NCI-H1930 (cell line): ENCODE measurements at places on chromosomes 6 and 20.

DNA sequence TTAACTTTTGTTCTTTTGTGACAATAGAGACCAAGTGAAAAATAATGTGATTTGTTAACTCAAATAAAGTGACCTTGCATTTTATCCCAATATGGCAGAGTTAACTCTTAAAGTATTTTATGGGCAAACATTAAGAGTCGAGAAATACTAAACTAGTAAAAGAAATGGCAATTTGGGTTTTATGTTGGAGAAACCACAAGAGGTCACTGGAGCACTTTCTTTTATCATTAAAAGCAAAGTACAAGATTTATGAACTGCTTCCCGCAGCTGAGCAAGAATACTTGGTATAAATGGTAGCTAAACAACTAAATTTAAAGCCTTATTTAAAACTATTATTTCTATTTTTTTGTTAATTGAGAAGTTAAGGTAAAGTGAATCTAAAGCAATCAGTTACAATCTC lies 33.5 kb upstream of the MCM9 start:
- no peak for DNase-seq

DNA sequence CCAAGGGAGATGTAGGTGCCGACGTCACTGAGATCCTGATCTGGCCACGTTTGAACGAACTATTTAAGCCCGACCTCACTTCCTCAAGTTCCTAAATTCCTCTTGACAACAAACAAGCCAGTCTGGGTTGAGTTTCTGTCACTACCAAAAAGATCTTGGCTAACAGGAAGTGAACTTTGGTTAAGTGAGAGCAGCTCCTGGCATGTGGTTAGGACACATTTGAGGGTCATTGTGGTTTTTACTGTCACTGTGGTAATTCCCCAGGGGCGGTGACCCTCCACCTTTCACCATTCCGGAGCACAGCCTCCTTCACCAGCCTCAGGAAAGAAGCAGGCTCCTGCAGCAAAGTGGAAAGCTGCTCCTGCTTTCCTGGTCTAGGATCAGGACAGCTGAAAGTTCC lies 43.1 kb upstream of the ZNF831 start:
- no peak for DNase-seq

- no peak for DNase-seq
Observed at GRCh38 chr6:90222724-90223198, 73.9 kb downstream of the BACH2 start.

DNA sequence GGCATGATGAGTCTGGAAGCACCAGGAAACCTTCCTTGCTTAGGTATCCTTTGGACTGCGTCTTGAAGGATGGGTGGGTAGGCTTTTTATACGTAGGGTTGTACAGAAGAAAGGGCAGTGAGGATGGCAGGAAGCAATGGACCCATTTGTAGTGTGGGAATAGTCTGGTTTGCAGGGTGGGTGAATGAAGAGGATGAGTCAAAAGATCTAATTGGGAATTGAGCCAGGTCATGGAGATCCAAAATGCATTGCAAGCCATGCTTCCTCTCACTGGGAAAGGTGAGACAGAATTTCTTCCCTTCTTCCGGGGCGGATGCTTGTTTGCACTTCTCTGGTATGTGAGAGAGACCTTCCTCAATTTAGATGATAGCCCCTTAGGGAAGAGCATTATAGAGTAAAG lies 10.1 kb upstream of the BTBD3 start:
- no peak for DNase-seq

GRCh38 chr20:24479595-24479994 lies 10.2 kb downstream of the SYNDIG1 start:
- DNase-seq, result no peak

DNA sequence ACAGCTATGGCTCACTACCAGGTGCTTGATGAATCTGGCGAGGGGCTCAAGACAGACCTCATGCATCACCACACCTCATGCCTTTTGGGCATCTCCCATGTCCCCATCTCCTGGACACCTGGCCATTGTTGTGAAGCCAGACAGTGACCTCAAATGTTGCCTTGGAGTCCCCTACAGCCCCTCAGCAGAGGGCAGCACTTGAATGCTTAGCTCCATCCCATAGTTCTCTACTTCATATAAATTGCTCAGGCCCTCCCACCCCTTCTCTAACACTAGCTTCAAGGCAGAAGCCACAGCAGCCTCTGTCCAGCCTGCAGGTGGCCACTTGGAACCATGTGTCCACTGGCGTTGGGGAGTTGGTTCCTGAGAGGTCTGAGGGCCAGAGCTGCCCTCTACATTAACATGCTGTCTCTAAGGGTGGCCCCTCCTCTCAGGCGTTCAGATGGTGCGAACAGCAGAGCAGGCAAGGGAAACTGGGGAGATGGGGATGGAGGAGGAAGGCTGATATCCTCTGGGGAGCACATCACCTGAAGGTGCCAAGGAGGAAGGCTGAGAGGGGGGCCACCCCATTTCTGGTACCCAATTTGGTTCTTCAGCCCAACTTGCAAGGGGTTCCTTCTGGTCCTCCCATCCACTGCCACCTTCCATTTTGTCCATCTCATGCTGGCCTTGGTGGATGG lies 31.3 kb downstream of the MOCS1 start:
- no peak for DNase-seq

GRCh38 chr20:21262812-21263211 lies 40.3 kb upstream of the XRN2 start:
- DNase-seq, result no peak

GRCh38 chr6:106966671-106967640 lies 7.6 kb downstream of the CD24 start:
- no peak for DNase-seq

- no peak for DNase-seq
Observed at GRCh38 chr6:10771371-10771894, 23.8 kb downstream of the TMEM14B start.

GRCh38 chr6:126716826-126717509 lies 377.1 kb downstream of the CENPW start:
- no peak for DNase-seq

DNA sequence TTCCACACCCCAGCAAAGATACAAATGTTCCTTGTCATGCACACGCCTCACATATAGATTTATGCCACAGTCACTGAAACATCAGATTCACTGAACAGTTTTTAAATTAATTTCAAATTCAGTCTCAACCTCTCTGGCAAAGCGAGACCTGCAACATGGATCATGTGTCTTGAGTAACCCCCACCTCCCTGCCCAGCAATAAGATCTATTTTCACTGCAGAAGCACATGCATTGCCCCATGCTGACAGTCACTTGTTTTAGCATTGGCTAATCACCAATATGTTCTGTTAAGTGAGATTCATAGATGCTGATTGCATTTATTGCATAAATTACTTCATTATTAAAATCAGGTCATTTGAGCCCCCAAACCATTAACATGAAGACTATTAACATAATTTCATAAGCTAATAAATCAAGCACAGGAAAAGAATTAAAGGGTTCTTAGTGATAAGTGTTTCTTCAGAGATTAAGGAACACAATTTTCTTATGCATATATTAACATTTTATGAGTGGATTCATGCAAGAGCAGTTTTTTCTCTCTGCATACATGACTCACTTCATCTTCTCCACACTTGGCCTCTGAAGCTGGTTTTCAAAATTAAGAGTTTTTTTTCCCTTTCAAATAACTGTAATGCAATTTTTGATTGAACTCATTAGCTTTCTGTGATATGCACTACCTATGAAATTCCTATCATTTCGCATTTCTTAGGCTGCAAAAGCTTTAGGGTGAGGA lies 173.2 kb upstream of the SOX4 start:
- no peak for DNase-seq

DNA sequence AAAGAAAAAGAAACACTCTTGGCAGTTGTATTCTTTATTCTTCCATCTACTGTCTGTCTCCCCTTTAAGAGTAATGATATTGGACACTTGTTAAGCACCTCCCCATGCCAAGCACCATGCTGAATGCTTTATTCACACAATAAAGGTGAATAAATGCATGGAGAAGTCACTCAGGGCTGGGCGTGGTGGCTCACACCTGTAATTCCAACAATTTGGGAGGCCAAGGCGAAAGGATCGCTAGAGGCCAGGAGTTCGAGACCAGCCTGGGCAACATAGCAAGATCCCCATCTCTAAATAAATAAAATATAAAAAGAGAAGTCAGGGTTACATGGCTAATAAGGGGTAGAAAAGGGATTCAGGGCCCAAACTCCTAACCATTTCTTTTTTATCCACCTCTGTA lies 32.1 kb downstream of the CEP250 start:
- DNase-seq, result no peak

DNA sequence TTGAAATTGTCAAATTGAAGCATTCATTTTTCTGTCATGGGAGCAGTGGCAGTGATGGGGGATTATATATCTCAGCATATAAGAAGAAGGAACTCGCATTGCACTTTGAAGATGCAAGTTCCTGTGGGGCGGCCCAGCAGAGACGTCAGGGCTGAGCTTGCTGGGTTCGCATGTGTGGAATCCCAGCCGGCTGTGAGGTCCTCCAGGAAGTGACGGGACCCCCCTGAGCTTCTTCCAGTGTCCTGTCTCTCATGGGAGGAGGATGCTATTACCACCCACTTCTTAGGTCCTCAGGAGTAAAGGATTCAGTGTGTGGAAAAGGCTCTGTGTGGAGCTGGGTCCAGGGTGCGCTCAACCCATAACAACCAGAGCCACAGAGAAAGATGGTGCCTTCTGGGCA lies 201.2 kb downstream of the CDH4 start:
- DNase-seq, result no peak

GRCh38 chr20:60050193-60050947 lies 92.1 kb downstream of the CDH26 start:
- no peak for DNase-seq
